ENCODE measurements at places on chromosomes 2 and 18. TPM values are rescaled to one million over a fixed set of nuclear protein-coding genes. Genes with fewer than 3 reads are reported as not detected.

EVA1A gene
- total RNA-seq: 18.2 TPM

EFR3B gene
- total RNA-seq: 0.37 TPM

UGP2 gene
- total RNA-seq: 224 TPM

ST8SIA5 gene
- under 0.01 TPM for total RNA-seq

DSG4 gene
- not detected for total RNA-seq

FOSL2 gene
- 39.7 TPM for total RNA-seq

MYO5B gene
- under 0.01 TPM for total RNA-seq

NEDD4L gene
- 6.6 TPM for total RNA-seq

AQP12B gene
- not detected for total RNA-seq

ARHGEF4 gene
- total RNA-seq: 0.98 TPM

PRLH gene
- total RNA-seq: not detected

UGT1A10 gene
- not detected for total RNA-seq

REG1B gene
- not detected for total RNA-seq

DNAH7 gene
- total RNA-seq: 0.73 TPM

PKP4 gene
- total RNA-seq: 46.5 TPM

CCDC148 gene
- 0.37 TPM for total RNA-seq

PLEKHM3 gene
- 10.3 TPM for total RNA-seq

WNT10A gene
- total RNA-seq: not detected
